ENCODE measurements at places on chromosomes 3 and 15.
A peak's percentile ranks its signal among the peaks of the same experiment; 100 is the strongest.

GRCh38 chr3:72476139-72476483, 372.1 kb downstream of the SHQ1 start:
- no peak for DNase-seq

GRCh38 chr3:177713928-177714900, 516.9 kb upstream of the TBL1XR1 start:
- DNase-seq, result no peak

- no peak for DNase-seq
These were observed 14.4 kb upstream of the CSK start for GRCh38 chr15:74767167-74768098.

DNA sequence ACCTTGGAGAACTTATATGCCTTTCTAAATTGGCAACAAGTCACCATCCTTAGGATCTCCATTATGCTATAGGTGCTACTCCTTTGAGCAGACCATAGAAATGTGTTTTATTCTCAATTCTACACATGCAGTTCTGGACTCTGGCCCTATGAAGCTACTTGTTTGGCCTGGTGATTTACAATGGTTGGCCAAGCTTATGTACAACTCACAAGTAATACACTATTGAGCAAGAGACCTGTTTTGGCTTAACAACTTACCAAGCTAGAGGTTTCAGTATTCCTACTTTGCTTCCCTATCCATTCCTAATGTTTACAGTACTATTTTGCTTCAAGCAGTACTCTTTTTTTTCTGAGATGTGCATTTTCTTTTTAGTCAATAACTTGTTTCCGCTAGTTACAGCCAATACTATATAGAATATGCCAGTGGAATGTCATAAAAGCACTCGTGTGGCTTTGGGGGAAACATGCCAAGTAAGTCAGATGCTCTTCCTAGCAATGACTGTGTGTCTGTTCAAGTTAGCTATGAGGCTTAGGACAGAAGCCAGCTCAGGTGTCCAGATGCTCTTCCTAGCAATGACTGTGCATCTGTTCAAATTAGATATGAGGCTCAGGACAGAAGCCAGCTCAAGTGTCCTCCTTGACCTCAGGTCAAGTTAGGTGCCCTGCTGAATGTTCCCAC, 174.9 kb upstream of the SEMA6D start:
- DNase-seq, result no peak

- no peak for DNase-seq
These were observed 140.6 kb upstream of the TBC1D5 start for GRCh38 chr3:17882981-17883380.

DNA sequence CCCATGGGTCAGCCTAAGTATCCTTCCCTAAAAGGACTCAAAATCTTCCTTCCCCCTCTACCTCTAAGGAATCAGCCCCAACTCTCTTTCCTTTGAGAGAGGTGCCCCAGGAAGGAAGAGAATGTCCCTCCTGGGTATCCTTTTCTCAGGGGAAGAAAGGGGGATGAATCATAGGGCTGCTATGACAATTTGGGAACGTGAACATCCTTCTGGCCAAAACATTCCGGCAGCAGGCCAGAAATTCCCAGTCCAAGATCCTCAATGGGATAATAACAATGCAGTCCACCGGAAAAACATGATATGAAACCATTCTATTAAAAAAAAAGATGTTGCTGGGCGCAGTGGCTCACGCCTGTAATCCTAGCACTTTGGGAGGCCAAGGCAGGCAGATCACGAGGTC, 50.8 kb upstream of the CACNA2D3 start:
- DNase-seq, result no peak

DNA sequence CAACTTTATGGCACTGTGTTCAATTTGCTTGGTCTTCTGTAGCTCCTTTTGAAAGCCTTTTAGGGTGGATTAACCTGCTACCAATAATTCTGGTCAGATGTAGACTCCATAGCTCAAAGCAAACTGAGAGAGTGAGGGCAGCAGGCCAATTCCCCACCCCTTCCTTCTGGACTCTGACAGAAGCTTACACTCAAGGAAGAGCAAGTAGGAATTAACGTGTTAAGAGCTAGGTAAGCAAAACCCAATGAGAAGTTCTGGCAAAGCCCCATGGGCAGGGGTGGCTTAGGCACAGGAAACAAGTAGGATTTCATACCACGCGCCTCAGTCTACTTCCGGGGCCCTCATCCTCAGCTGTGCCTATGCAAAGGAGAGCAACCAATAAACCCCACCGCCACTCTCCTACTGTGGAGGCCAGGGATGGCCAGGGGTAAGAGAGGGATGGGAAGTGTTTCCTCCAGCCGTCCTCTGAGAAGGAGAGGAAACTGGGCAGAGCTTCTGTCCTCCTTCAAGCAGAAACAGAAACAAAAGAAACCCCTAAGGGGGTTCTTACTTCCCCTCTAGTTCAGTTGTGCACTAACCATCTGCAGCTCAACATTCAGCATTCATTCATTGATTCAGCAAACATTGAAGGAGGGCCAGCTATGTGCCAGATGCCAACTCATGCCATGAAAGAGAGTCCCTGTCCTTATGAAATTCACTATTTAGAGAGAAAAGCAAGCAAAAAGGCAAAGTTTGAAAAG, 12.6 kb downstream of the CCR5 start:
- no peak for DNase-seq

DNA sequence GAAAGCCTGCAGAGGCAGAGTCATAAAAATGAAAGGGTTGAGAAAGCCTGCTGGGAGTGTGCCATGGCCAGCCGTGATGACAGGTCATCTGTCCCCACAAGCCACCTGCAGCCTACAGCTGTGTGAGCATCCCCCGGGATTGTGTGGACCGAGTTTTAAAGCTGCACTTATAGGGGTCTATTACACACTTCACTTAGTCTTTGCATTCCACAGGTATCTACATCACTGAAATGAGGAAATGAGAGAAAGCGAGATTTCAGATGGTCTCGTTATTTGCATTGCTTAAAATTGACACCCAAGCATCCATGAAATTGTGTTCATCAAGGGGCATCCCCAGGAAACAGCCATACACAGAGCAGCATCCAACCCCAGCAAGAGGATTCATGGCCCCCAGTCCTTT, 137.6 kb upstream of the TRIM42 start:
- no peak for DNase-seq

- DNase-seq, result no peak
These were observed 55.0 kb upstream of the TIPARP start for GRCh38 chr3:156619376-156619775.

- DNase-seq, result no peak
These were observed 469.4 kb upstream of the ROBO2 start for GRCh38 chr3:76570436-76571057.

DNA sequence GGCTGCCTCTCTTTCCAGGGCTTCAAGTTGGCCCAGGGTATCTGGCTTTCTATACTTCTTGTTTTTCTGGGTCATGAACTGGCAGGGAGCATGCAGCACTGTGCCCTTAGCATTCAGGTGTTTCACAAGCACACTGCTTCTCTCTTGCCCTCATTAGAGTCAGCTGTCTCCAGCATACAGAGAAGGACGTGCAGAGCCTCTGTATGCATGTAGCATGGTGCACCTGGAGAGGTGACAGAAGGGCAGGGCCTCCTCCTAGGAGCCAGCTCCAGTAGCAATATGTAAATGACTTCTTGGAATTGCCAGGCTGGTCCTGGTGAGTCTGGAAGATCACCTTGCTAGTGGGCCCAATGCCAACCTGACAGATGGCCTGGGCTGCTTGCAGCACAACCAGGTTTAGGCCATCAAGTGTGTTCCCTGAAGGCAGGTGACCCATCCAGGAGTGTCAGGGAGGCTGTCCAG, 44.8 kb upstream of the ATP2C1 start:
- no peak for DNase-seq

DNA sequence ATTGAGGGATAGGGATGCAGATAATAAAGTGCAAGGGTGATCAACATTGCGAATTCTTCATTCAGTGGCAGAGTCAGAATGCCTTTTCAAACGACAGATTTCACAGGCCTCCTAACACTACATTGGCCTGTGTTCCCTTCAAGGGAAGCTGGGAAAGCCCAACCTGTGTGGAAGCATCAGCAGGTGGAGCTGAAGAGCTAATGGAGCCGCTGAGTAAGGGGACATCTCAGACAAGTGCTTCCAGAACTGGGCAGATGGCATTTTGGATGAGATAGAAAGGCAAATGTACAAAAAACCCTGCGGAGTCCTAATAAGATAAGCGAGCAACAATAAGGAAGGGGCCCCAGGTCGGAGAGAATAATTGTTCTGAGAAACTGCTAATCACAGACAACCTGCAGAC, 8.5 kb upstream of the SLC24A5 start:
- DNase-seq, result no peak

GRCh38 chr15:78050826-78051225, 26.7 kb downstream of the TBC1D2B start:
- DNase-seq, result no peak

DNA sequence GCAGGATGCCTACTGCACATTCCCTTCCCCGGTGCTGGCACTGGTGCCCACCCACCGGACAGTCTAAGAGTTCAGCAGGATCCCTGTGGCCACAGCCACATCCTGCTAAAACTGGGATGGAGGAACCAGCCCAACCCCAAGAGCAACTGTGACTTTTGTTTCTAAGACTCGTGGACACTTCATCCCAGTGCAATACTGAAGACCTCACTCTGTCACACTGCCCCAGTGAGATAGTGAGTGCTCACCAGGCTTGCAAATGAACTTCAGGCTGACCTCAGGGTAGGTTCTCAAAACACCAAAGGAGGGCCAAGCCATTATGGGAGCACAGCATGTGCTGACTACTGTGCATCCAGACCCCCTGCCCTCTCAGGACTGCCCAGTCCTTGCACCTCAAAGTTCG, 46.7 kb upstream of the MTMR14 start:
- DNase-seq, result no peak

DNA sequence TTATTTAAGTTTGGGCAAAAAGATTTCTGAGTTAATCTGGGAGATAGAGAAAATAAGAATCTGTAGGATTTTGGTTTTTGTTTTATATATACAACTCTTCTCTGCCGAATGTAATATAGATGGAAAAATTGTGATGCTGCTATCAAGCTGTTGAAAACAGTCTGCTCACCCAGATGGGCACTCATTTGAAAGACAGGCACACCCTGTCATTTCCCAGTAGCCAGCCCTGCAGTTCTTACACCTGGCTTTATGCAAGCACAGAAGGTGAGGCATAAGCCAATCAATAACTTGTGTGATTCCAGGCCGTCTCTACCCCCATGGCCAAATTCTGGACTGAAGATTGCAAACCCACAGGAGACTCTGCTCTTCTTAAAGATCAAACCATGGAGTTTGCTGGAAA, 27.1 kb upstream of the PTX3 start:
- no peak for DNase-seq

DNA sequence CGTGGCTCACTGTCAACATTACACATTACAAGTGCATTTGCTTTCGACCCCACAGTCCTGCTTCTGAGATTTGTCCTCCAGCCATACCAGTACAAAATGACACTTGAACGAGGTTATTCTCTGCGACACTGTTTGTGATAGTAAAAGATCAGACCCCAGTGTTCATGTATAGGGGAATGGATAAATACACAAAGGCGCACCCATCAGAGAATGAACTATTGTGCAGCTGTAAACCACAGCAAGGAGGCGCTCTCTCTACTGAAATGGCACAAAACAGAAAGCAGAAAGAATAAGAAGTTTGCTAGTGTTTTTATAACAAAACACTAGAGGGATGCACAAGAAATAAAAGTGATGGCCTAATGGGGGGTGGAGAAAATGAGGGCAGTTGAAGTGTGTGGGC, 4.9 kb upstream of the CHSY1 start:
- DNase-seq, result no peak

DNA sequence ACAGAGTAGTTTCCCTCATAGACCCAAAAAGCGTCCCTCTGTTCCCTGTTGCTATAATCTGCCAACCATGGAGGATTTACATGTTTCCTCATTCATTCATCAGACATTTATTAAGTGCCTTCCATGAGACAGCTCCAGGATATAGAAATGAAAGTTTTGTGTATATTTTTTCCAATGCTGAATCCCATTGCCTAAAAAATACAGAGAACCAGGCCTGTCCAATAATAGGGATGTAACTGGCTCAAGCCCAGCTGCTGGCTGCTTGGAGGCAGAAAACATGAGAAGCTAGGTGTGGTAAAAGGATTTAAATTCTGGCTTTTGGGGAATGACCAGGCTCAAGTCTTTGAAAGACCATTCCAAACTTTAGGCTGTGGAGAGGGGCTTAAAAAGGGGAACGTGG, 41.5 kb downstream of the RARB start:
- no peak for DNase-seq

DNA sequence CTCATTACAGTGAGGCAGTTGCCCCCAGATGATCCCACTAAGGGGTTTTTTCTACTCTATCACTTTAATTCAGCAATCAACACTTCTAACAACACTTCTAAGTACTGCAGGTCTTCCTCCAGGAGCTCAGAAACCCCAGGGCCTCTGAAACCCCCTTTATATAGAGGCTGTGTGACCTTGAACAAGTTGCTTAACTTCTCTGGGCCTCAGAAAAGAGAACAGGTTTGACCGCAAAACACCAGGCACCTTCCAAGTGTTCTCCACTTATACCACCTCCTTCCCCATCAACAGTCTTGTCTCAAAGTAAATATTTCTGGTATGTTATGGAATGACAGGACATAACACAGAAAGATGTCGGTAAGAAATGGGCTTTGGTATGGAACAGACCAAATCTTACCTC, 85.7 kb upstream of the WNT5A start:
- no peak for DNase-seq

DNA sequence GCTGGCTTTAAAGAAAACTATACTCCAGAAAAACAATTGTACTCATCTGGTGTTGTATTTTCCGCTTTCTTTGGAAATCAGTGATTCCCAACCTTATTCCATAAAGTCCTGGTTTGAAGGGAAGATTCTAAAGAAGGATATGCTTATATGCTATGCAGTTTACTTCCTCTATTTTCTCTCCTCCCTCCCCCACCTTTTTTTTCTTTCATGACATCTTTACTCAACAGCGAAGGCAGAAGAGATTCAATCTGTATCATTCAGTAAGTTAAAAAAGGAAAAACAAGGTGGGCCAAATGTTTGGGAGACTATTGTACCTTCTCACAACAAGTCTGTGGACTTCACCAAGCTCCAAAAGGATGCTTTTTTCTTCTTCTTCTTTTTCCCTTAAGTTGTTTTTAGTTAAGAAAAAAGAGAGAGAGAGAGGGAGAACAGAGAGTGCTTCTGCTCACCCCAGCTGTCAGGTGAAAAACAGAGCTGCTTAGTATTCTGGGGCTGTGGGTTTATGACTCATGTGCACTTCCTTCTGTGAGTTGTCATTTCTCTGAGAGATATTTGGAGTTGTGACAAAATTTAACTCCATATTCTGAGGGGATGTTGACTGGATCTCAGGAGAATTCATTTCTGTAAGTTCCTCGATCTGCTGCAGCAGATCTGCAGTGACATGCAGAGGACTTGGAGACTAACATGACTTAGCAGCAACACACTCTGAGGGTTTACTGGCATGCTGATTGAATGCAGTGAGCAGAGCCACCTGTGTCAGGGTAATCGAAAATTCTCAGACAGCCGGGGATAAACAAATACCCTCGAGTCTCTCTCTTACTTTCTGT, 70.7 kb downstream of the SSR3 start:
- DNase-seq, result no peak

DNA sequence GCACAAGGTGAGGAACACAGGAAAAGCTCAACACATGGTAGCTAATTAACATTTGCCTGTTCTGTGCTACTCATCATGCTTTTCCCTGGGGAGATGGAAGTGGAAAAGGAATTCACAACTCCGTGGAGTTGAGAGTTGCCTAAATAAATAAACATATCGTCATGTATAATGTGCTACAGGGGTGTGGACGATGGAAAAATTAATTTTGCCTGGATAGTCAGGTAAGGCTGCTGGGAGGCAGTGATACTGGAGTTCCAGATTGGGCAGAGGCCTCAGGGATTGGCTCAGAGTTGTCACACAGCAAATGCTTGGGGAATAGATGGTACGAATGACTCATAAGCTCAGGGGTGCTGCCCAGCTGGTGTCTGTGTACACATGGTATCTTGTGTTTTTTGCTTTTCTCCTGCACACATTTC, 3.1 kb upstream of the ABHD6 start:
- DNase-seq, result peak; percentile 11

All from T1000 (cell line).